Breast epithelium (tissue), 4 donors: ENCODE measurements at places on chromosomes 7 and 10. TPM values are rescaled to one million over a fixed set of nuclear protein-coding genes. Genes with fewer than 3 reads are reported as not detected.
A peak's percentile ranks its signal among the peaks of the same experiment; 100 is the strongest.

GRCh38 chr7:99789441-99790070, 5.6 kb upstream of the CYP3A4 start:
- DNase-seq, result peak; percentile 21

SCART1 gene
- total RNA-seq, result 3.7 TPM

DNA sequence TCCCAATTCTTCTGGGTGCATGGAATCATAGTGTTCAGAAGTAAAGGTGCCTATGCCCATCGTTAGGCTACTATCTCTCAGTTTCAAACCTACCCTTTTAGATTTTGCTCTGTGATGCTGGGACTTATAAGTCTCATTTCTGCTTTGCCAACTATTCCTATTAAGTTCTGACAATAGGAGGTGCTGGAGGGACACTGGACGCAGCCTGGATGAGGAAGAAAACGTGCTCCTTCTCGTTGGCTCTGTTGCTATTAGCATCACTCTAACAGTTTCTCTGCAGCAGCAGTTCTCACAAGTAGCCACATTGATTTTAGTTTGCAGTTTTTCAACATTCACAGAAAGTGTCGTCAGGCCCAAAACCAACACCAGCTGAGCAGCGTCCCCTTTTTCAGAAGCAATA, 72.4 kb downstream of the ABCC2 start:
- DNase-seq, result no peak

AGK gene
- total RNA-seq, result 28.5 TPM

DNA sequence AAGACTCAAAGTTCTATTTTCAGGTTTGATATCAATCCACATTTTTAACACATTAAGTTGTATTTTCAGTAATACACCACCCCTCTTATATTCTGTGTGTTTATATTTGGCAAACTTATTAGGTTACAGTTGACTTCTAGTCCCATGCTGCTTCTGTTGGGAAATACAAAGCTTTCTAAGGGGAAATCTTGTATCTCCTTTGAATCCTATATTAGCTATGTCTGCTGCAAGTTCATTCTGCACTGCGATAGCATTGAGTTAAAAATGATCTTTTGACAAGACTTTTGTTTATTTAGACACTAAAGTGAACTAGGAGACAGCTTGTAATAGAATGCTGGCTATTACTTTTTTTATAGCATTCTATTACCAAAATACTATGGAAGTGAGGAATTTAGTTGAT, 625.1 kb upstream of the ANKRD30A start:
- DNase-seq, result no peak

DLD gene
- total RNA-seq, result 74.1 TPM

- no peak for DNase-seq
Measured at GRCh38 chr10:133366130-133366478, 7.0 kb downstream of the ECHS1 start.

HOXA11 gene
- not detected for total RNA-seq

- no peak for DNase-seq
Measured at GRCh38 chr7:123751821-123752220, 3.0 kb upstream of the WASL start.

CPA5 gene
- not detected for total RNA-seq

CCDC136 gene
- 9.4 TPM for total RNA-seq

- DNase-seq, result no peak
Measured at GRCh38 chr10:70838270-70838805, 22.6 kb downstream of the SGPL1 start.

GRCh38 chr10:94192974-94193373, 169.8 kb downstream of the NOC3L start:
- no peak for DNase-seq

GRCh38 chr10:1559311-1559710, 178.0 kb downstream of the ADARB2 start:
- no peak for DNase-seq

EIF5AL1 gene
- 0.16 TPM for total RNA-seq

DNA sequence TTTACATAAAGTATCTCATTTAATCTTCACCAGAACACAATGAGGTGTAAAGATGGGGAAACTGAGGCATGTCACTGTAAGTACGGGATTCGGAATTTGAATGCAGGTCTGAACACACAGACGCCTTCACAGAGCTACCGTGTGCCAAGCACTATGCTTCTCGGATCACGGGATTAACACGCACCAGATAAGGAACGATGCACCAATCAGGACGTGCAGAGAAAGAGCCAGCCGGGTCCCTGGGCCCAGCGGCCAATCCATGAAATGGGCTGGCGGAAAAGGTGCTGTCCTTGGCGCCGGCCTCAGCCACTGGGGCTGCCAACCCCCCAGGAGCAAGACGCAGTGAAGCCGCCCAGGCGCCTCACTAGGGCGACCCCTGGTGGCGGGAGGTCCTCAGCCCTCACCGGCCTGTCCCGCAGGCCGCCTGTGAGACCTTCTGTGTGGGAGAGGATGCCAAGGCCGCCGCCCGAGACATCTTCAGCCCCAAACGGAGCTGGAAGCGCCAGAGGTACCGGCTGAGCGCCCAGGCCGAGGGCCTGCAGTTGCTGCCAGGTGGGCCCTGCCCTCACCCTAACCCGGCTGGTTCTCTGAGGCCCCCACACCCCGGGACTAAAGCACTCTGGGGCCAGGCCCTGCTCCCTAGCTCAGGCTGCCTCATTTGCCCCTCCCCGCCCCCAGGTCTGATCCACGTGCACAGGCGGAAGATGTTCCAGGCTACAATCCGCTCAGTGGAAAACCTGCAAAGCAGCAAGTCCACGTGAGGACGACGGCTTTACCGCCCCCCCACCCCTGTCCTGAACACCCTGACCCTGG, 15.6 kb downstream of the ATG9B start:
- peak; percentile 27 for DNase-seq

- no peak for DNase-seq
Measured at GRCh38 chr10:61487506-61487905, 34.3 kb upstream of the TMEM26 start.

- no peak for DNase-seq
Measured at GRCh38 chr7:155692317-155692716, 47.9 kb downstream of the RBM33 start.

DNA sequence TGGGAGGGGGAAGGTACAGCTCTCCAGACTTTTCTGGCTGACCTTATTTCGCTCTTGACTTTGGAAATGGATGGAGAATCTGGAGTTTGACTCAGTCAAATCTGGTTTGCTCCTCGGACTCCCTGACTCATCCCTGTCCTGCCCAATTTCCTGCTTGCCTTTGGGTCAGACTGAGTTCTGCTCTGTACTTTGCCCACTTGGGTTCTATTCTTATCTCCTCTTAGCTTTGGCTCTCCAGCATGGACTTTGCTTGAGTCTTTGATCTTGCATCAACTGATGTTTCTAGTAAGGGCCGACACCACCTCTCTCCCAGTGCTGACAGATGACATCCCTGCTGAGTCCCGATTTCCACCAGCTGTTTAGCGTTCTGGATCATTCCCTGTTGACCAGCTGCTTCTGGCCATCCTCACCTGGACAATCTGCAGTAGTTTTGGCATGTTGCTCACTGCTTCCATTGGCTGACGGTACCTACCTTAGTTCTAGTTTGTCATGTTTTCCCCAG, 335.3 kb downstream of the SUGCT start:
- DNase-seq, result no peak

COL13A1 gene
- total RNA-seq, result 0.80 TPM

- DNase-seq, result no peak
Measured at GRCh38 chr7:127886248-127886647, 145.0 kb downstream of the LRRC4 start.

DNA sequence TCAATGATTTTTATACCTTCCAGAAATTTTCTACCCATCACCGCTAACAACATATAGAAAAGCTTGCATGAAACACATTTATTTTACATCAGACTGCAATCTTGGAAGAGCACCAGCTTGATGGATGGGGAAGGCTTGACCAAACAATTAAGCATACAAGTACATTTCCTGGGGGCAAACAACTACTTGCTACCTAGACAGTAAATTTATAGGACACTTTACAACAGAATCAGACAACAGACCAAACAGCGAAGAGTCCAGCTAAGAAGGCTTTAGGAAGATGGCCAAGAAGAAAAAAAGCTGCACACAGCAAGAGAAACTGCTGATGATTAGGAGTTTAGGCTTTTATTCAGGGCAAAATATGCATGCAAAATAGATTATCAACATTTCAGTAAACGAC, 8.0 kb downstream of the AASS start:
- no peak for DNase-seq

GRCh38 chr10:6151087-6151977, 51.4 kb upstream of the PFKFB3 start:
- no peak for DNase-seq

UCMA gene
- total RNA-seq, result not detected

GRCh38 chr10:3709456-3710060, 75.5 kb downstream of the KLF6 start:
- no peak for DNase-seq

PNLIPRP3 gene
- 0.66 TPM for total RNA-seq
